ENCODE measurements at places on chromosomes 7 and 10.

DNA sequence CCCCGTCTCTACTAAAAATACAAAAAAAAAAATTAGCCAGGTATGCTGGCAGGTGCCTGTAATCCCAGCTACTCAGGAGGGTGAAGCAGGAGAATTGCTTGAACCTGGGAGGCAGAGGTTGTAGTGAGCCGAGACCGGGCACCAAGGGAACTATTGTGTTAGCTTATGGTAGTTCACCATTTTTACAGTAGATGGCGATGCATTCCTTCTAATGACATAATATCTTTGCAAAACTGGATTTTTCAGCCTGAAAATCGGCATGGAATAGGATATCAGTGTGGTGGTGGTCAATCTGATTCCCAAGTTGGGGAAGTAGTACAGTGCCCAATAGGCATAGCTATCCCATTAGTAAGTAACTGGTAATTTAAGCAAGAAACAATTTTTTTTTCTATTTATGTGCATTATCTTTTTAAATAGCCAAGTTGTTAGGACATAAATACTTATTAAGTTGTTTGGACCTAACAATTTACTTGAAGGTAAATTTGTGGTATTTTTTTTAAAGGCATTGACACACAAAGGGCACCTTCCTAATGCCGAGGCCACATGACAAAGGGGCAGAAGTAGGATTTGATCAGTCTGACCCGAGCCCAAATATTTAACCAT, 17.6 kb upstream of the IMPDH1 start:
- no peak for DNase-seq

GRCh38 chr7:3950249-3950648, 649.2 kb downstream of the SDK1 start:
- DNase-seq, result no peak

DNA sequence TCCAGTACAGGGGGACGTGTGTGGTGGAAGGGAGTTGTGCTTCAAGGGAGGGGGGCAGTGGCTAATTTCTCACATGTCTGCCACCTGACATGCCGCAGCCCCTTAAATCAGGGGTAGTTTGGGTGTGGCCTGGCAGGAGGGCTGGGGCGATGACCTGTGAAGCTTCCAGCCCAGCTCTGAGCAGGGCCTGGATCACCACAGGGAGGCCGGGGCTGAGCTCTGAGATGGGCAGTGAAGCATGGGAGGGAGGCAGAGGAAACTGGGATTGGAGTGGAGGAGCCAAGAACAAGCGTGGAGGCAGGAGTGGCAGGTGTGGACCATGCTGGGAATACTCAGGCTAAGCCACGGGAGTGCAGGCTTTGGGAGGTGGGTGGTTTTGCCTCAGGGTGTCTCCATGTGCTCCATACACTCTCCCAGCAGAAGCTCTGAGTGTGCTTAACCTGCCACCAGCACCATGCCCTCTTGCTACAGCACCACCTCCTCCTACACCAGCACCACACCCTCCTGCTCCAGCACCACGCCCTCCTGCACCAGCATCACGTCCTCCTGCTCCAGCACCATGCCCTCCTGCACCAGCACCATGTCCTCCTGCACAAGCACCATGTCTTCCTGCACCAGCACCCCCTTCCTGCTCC, 99.3 kb upstream of the SHH start:
- DNase-seq, result no peak

DNA sequence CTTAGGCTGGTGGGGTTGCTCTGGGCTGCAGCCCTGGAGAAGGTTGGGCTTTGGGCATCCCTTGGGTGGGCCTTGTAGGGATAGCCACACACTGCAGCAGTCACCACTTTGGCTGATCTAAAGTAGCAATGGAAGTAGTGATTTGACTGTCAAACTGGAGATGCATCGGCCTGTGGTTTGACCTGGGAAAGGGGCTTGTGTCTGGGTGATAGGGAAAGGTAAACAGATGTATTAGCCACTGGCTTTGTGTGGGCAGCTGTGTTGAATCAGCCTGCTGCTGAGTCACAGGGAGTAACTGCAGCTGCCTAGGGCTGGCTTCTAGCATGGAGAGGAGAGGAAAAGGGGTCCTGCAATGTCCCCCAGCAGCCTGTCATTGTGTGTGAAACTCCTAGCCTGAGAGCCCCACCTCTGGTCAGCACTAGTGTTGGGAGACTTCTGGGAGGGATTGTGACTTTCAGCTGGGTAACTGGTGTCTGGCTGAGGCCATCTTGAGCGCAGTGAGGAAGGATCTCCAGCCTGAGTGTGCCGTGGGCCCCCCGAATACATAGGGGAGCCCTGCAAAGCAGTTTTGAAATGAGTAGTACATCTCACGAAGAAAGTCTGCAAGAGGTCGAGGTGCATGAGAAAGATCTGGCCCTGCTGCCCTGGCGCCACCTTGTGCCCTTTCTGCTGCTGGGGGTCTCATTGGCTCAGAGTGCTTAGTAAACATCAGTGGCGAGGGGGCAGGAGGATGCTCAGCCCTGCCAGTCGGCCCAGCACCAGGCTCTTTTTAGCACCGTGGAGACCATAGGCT, 117.3 kb downstream of the FANK1 start:
- DNase-seq, result no peak

DNA sequence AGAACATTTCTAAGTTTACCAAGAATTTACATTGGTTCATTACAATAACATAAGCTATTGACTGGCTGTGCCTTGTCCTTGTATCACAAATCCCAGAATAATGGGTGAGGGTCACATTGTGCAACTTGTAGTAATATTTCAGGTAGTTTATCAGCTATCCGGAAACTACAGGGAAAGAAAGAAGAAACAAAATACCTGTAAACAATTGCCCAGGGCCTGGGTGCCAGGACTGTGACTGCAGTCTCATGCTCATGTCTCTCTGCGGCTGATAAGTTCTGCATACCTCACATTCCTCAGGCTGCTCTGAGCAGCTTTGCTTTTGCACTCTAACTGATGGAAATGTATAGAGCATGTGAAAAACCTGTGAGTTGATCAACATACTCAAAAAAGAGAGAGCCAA, 131.8 kb upstream of the TRIM24 start:
- no peak for DNase-seq

DNA sequence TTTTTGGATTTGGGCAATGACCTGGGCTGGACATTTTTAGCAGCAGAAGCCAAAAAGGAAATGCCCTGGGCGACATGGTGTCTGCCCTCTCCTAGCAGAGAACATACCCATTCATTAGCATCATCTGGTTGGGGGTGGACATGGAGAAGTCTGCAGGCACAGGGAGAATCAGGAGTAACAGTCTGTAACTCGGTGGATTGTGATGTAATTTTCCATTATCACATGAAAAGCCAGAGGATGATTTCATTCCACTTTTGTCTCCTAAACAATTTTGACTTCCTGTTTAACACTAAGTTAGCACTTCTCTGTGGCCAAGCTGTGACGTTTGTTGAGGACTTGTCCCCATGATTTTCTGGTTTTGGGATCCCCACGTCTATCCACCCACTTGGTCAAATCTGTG, 153.8 kb upstream of the HABP2 start:
- DNase-seq, result no peak

- DNase-seq, result no peak
Measured at GRCh38 chr10:123559066-123559822, 106.9 kb upstream of the GPR26 start.

- no peak for DNase-seq
Measured at GRCh38 chr7:95066737-95067530, 159.5 kb downstream of the PPP1R9A start.

DNA sequence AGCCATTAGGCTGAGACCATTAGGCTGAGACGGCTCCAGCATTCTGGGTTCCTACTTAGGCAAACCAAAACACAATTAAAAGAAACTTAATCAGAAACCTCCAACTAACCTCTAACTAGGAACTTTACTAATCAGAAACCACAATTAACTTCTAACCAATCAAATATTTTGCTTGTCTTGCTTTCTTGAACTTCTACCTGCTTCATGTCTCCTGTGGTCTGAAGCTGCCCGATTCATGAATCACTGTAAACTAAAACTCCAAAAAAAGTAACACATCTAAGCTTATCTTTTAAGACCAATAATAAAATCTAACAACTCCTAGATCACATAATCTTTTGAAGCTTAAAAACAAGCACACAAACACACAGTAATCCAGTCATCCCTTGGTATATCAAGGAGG, 76.1 kb downstream of the PDSS1 start:
- DNase-seq, result no peak

DNA sequence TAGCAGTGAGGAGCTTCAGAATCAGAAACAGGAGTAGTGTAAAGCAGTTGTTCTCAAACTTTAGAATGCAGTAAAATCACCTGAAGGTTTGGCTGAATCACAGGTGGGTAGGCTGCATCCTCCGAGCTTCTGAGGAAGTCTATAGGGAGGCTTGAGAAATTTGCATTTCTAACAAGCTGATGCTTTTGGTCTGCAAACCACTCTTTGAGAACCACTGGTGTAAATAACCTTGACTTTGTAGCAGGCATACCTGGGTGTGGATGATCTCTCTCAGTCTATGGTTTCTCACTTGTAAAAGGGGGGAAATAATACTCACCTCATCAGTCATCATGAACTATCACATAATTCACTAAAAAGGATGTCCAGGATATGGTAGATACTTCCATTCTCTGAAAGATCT, 118.1 kb downstream of the SRI start:
- no peak for DNase-seq

DNA sequence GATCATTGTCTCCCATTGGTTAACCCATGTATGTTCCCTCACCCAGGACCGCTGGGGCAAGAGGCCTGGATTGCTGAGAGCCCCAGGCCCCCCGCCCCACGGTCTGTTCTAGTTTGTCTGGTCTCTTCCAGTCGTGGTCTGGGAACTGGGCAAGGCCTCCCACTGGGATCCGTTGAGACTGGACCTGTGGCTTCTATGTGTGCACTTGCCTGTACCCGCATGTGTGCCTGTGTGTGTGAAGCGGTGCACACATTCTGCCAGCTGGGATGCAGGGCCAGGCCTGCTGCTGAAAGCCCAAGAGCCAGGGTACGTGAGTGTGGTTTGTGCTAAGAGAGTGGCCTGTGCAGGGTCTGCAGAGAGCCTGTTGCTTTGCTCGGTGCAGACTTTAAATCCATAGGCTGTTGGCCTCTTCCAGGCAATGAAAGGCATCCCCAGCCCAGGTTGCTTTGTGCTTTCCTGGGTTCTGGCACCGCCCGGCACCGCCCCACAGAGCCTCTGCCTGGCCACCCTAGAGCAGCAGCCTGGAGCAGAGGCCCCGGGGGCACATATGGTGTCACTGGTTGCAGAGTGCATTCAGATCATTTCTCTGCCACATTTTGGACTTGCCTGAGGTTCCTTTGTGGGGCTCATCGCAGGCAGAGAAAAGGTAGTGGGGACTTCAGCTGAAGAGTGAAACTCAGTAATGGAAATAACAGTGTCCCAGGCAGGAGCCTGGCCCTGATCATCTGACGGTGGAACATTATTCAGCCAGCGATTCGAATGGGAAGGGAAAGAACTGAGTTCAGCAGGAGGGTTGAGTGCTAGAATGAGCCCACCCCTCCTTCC, 215.5 kb downstream of the GLRX3 start:
- DNase-seq, result no peak

DNA sequence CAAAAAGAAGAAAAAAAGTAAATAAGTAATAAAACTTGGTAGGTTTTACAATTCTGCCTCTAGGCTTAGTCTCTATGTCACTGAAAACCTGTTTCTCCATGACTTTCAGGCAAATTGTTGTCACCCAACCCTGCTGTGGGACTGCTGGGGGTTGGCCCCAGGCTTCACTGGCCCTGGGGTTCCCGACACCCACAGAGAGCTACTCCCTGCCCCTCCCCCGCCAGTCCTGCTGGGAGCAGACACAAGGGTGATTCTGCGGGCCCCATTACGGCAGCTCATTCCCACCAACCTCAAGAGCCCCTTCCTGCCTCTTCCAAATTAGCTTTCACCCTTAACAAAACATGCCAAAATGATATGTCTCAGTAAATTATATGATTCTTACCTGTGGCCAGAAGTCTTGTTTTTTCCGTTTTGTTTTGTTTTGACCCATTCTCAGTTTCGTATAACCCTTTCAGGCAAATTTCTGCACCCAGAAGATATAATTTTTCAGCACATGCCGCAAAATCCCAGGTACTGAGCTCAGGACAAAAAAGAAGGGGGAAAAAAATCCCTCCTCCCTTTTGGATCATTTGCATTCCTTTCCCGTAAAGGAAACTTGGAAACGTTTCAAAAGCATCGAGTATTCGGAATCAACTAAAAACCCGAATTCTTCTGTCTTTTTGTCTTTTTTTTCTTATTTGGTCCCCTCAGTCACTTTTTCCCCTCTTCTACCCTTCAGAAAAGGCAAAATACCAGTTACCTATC, 27.8 kb downstream of the CHST15 start:
- no peak for DNase-seq

DNA sequence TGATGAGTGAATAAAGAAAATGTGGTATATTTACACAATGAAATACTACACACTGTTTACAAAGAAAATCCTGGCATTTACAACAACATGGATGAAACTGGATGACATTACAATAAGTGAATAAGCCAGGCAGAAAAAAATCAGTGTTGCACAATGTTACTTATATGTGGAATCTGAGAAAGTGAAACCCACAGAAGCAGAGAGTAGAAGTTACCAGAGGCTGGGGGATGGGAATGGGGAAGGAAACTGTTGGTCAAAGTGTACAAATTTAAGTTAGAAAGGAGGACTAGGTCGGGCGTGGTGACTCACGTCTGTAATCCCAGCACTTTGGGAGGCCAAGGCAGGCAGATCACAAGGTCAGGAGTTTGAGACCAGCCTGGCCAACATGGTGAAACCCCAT, 538.5 kb upstream of the MKI67 start:
- DNase-seq, result no peak

GRCh38 chr7:158410720-158411119, 176.9 kb downstream of the PTPRN2 start:
- no peak for DNase-seq

DNA sequence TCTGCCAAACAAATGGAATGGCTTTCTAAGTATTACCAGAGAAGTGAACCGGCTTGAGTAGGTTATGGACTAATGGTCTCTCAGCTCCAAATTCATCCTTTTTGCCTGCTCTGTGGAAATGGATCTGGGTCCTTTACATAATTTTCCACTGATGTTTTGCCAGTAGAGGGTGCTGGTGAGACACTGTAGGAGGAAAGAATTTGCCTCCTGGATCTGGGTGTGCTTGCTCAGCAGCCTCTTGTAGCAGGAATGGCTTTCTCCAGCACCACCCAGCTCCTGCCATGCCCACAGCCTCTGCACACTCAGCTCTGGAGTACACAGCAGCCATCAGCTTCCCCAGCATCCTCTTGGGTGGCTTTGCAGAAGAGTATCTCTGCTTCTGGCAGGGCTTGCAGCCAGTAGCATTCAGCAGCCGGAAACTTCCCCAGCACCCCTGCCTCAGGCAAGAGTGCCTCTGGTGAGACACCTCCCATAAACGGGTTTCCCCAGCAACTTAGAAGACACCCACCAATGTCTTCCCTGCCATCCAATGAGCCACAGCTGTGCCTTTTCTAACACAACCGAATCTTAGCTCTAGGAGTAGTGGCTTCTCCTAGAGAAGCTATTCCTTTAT, 235.0 kb upstream of the PLPP4 start:
- DNase-seq, result no peak

- no peak for DNase-seq
Measured at GRCh38 chr7:116236020-116236630, 25.8 kb downstream of the TES start.

DNA sequence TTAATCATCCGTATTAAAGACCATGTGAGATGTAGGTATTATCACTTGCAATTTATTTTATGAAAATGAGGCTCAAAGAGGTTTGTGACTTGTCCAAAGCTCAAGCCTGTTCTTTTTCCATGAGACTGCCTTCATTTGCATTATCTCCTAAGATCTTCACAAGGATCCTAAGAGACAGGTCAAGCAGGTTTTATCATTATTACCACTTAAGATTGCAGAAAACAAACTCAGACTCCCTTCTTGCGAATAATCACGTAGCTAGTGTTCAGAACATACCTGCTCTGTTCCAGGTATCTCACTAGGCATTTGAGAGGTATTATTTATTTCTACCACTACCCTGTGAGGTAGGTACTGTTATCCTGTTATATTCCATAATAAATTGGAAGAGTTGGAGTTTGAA, 64.8 kb downstream of the ZNRF2 start:
- no peak for DNase-seq

Measured in cortex of kidney (tissue), 1 donor.